Activated CD4-positive, alpha-beta memory T cell treated with anti-CD3 and anti-CD28 coated beads, Interleukin-2, amount 10 ng/mL, durations not matched to agents 7 days and 5 days (primary cell): ENCODE measurements at places on chromosomes 3 and 15.
A peak's percentile ranks its signal among the peaks of the same experiment; 100 is the strongest.

DNA sequence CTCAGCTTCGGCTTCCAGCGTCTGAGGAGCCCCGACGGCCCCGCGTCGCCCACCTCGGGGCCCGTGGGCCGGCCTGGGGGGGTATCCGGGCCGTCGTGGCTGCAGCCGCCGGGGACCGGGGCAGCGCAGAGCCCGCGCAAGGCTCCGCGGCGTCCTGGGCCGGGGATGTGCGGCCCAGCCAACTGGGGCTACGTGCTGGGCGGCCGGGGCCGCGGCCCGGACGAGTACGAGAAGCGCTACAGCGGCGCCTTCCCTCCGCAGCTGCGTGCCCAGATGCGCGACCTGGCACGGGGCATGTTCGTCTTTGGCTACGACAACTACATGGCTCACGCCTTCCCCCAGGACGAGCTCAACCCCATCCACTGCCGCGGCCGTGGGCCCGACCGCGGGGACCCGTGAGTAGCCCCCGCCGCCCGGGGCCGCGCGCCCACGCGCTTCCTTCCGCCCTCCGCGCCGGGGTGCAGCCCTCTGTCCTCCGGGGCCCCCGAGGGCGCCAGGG lies 462 bp downstream of the EDEM1 start:
- peak; percentile 61 for DNase-seq

GRCh38 chr3:122680475-122681283 lies at the start of gene PARP14:
Gene PARP14, plus strand, starts transcription at chr3:122680839. Its CDS starts 45 bp downstream, at chr3:122680884.
- DNase-seq: peak; percentile 79

DNA sequence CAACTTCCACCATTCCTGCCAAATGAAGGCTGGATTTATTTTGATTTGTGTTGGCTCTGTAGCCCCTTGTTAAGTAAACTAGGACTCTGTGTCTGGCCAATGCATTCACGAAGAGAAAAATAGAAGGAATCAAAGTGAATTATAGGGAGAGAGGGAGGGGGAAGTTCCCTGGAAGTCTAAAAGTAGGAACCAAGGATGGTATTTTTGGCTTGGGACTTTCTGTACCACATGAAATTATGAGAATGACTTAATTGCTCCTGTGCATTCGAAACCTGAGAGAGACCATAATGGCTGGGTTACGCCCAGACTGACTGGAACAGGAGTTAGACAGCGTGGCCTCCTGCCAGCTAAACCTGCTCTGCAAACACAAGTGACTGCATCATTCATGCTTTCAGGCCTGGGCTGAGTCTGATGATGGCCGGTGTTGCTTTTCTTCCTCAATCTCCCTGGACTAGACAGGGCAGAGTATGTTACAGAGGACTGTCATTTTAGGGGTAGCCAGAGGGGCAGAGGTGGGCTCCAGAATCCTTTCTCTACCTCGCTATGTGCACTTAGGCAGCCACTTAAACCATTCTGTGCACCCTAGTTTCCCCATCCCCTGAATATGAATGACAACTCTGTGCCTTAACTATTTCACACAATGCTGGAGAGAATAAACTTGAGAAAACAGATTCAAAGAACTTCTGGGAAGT lies 58.9 kb downstream of the MYO1E start:
- no peak for DNase-seq

- DNase-seq: no peak
These were observed 97.4 kb upstream of the KLF13 start for GRCh38 chr15:31228980-31229826.

- no peak for DNase-seq
These were observed 555.8 kb upstream of the IL12A start for GRCh38 chr3:159432682-159433340.

DNA sequence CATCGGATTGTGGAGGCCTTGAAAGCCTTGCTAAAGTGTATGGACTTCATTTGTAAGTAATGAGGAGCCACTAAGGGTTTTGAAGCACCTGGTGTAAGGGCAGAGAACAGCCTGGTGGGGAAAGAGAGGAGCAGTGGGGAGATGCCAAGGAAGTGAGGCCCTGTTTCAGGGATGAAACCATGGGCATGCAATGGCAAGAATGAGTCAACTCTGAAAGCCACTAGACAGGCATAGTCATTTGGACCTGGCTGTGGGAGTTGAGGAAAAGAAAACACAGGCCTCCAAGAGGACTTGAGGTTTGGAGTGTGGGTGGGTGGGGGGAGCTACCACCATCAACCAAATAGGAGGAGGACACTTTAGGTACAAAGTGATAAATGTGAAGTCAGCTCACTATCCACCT lies 7.6 kb downstream of the XCR1 start:
- no peak for DNase-seq

- DNase-seq: no peak
These were observed 39.9 kb downstream of the SMAD3 start for GRCh38 chr15:67105065-67105951.

GRCh38 chr15:97903971-97904572 lies 56.4 kb upstream of the ARRDC4 start:
- DNase-seq: no peak

DNA sequence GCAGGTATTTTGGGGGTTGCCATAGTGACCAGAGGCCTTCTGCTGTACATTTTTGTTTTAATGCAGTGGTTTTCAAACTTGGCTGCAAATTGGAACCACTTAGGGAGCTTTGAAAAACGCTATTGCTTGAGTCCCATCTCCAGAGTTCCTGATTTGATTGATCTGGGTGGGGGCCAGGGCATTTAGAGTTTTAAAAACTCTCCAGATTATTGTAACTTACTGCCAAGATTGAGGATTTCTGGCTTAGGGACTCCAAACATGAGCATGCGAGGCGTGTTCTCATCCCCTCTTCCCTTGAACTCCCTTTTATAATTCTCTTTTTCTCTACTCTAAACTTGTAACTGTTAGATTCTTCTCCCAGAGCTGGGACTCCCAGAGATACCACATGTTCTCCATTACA lies 340.8 kb upstream of the SUCLG2 start:
- DNase-seq: no peak

DNA sequence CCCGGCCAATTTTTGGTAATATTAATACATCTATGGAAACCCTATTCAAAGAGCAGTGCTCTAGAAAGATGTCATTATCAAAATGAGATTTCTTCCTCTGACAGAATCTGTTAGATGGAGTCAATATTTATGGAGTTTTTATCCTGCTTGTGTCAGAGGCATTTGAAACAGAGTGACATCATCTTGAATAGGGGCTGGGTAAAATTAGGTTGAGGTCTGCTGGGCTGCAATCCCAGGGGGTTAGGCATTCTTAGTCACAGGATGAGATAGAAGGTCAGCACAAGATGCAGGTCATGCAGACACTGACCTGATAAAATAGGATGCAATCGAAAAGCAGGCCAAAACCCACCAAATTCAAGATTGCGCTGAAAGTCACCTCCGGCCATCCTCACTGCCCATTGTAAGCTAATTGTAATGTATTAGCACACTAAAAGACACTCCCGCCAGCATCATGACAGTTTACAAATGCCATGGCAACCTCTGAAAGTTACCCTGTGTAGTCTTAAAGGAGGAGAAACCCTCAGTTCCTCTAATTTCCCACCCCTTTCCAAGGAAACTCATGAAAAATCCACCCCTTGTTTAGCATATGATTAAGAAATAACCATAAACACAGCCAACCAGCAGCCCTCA lies 27.3 kb upstream of the CCDC50 start:
- DNase-seq: no peak

- DNase-seq: no peak
These were observed 659.3 kb downstream of the ROBO2 start for GRCh38 chr3:77699125-77699691.

GRCh38 chr3:56929809-56930615 lies 128.3 kb upstream of the ARHGEF3 start:
- DNase-seq: no peak

GRCh38 chr3:20097015-20097414 lies 56.8 kb downstream of the KAT2B start:
- DNase-seq: no peak

GRCh38 chr15:50330921-50331320 lies 24.1 kb downstream of the GABPB1 start:
- DNase-seq: no peak

- DNase-seq: no peak
These were observed 56.8 kb downstream of the ZNF445 start for GRCh38 chr3:44420676-44421075.

GRCh38 chr3:63705092-63705645 lies 52.7 kb downstream of the SNTN start:
- no peak for DNase-seq

DNA sequence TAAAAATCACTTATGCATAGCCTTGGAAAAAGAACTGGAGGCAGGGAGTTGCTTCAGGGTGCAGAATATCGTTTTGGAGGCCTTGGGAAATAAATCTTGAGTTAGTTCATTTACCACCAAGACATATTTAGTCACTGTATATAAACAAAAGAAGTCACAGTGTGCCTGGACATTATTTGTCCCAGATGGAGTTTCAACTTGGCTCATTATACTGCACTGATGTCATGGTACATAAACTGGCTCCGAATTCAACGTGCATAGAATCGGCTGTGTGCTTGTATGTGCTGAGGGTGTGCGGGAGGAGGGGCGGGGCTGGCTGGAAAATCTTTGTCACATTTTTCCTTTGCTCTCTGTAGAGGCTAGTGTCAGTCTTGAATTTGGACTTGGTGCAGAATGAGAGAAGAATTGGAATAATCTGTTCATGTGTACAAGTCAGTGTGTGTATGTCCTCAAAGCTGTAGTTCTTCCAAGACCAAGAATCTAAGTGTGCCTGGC lies 86.6 kb downstream of the FNDC3B start:
- DNase-seq: no peak

- DNase-seq: no peak
These were observed 31.5 kb downstream of the SQOR start for GRCh38 chr15:45666119-45666875.
